Hepatic stellate cell (primary cell): ENCODE measurements at places on chromosomes 16 and 17.
A peak's percentile ranks its signal among the peaks of the same experiment; 100 is the strongest.

DNA sequence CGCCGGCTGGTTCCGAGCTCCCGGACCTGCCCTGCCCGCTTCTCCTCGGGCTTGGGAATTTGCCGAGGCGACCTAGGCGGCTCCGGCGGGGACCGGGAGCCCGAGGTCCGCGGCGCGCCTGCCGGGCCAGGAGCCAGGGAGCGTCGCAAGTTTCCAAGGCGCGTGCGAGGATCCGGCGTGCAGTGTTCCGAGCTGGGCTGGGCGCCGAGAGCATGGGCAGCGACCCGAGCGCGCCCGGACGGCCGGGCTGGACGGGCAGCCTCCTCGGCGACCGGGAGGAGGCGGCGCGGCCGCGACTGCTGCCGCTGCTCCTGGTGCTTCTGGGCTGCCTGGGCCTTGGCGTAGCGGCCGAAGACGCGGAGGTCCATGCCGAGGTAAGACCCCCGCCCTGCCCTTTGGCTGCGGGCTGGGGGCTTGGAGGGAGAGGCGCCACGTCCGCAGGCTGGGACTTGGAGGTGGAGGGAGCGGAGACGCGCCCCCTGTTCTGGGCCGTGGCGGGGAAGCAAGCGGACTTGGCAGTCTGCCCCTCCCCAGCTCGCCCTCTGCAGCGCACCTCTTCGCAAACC lies 668 bp downstream of the MMP15 start:
- peak; percentile 67 for DNase-seq

DNA sequence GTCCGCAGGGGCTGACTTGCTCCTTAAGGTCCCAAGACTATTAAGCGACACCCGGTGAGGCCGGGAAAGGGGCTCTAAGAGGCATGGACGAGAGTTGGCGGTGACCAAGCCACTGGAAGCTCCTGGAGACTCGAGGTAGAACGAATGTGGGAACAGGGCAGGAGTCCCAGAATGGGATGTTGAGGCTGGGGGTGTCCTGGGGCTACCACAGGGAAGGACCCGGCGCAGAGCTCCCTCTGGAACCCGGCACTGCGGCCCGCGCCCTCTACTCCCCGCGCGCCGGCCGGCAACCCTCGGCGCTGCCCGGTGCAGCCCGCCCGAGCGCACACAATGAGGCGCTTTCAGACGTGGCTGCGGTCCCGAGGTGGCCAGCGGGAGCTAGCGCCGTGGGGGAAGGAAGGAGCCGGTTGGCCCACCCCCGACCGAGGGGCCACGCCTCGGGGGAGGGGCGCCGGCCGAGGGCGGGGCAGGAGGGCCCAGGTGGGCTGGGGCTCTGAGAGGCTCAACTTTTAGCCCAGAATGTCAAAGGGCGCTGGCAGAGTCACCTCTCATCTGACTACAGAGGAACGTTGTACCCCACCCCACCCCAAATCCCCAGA lies at the start of gene CHST6:
Gene CHST6, minus strand, starts transcription at position 366 of the 599 bp plus-strand sequence. CDS start 15,613 bp downstream, outside the sequence.
- no peak for DNase-seq

DNA sequence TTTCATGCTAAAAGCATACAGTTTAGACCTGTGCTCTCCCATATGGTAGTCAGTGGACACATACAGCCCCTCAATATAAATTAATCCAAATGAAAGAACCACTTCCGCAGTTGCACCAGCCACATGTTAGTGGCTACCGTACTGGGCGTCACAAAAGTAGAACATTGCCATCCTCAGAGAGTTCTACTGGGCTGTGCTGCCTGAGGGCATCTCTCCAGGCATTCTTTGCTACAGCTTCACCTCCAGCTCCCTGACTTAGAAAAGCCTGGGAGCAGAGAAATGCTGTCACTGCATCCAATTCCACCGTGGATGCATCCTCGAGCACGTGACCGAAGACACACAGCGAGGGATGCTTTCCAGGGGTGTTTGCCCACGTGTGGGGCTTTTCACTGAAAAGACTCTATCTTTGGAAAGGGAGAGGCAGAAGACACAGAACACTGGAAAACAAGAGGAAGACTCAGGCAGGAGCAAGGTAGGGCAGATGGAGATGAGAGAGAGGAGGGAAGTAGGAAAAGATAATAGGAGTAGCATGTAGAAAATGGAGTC lies 86.4 kb downstream of the GAS7 start:
- no peak for DNase-seq

- DNase-seq = peak; percentile 97
Measured at GRCh38 chr17:81422776-81423697, 27.8 kb downstream of the BAHCC1 start.

DNA sequence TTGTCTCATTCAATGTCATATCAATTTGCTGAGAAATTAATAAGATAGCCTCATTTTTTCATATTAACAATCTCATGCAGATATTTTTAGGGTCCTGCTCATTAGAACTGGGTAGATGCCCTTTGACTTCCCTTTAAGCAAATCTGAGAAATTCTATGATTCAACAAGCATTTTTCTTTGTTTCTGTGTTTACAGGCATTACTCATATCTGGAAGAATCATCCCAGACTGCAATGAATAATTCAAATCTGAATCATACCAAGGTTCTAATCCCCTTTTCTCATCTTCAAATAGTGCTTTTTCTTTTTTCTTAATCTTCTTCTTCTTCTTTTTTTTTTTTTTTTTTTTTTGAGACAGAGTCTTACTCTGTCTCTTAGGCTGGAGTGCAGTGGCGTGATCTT lies 69.2 kb upstream of the KIFC3 start:
- DNase-seq = peak; percentile 43

- no peak for DNase-seq
Measured at GRCh38 chr16:14175086-14175485, 104.0 kb downstream of the MRTFB start.

- DNase-seq = no peak
Measured at GRCh38 chr16:27771201-27771910, 221.4 kb downstream of the KATNIP start.

DNA sequence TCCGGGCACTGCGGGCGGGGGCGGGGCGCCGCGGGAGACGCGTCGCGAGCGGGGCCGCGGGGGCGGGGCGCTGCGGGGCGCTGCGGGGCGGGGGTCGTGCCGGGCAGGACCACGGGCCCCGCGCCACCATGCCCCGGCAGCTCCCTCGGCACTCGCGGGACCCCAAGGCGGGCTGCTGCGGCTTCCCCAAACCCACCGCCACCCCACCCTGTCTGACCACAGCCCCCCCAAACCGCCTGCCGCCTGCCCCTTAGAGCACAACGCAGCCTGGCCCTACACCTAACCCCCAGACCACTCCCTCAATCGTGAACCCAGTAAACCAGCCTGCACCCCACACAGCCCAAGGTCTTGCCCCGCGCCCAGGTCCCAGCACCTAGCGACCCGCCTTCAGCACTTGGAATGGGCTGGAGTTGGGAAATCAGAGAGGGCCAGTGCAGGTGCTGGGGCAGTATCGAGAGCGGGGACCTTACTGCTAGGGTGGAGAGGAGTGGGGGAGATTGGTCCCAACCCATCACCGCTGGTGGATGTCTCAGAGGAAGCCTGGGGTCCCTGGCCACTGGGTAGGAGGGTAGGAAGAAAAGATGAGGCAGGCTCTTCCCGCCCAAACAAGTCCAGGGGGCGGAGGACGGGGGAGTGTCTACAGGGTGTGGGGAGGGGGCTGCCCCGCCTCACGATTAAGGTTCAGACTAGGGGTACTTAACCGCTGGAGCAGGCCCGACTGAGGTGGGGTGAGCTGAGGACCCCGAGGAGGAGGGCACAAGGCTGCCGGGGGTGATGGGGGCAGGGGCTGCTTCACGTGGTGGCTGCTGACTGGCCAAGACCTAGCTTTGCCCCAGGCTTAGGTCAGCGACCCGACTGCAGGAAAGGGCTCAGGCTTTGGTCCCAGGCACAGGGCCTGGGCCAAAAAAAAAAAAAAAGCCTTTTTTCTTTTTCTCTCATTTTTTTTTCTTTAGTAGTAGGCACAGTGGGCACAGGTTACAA lies 539 bp upstream of the VAMP2 start:
- no peak for DNase-seq

DNA sequence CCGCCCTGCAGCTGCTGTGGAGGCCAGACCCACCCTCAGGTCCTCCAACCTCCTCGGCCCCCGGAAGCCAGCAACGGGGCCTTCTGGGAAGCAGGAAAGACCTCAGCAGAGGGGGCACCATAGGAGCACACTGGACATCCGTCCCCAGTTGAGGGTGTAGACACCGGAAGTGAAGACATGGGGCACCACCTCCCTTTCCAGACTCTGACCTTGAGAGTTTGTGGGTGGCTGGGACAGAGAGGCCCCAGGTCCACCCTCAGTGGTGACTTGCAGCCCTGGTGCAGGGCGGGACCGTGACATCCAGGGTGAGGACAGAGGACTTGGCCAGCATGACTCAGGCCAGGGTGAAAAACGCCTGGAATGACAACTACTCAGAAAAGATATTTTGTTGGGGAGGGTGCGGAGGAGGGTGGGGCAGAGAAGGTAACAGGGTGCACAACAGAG lies 19.9 kb downstream of the CEP295NL start:
- peak; percentile 97 for DNase-seq

GRCh38 chr17:66952031-66952524 lies 12.4 kb upstream of the CACNG4 start:
- DNase-seq = peak; percentile 64

- no peak for DNase-seq
Measured at GRCh38 chr17:18960241-18960665, 8.3 kb downstream of the SLC5A10 start.
